ENCODE measurements at places on chromosomes 13 and 19. TPM values are rescaled to one million over a fixed set of nuclear protein-coding genes. Genes with fewer than 3 reads are reported as not detected.

- peak overlapping the region; percentile 14 for H3K27ac ChIP-seq
- H3K36me3 ChIP-seq = no peaks in the 10 kb centered on the region
- H3K4me3 ChIP-seq = no peak overlapping the region
- DNase-seq = peak; percentile 40
Measured at GRCh38 chr13:43389573-43389972, 366.2 kb downstream of the DNAJC15 start.

- DNase-seq = no peak
- H3K27me3 ChIP-seq = peaks cover 11% of the 10 kb centered on the region
- no peak overlapping the region for H3K27ac ChIP-seq
- no peak overlapping the region for H3K4me3 ChIP-seq
- H3K36me3 ChIP-seq = no peaks in the 10 kb centered on the region
Measured at GRCh38 chr19:5873617-5874199, 3.4 kb upstream of the FUT5 start.

DNA sequence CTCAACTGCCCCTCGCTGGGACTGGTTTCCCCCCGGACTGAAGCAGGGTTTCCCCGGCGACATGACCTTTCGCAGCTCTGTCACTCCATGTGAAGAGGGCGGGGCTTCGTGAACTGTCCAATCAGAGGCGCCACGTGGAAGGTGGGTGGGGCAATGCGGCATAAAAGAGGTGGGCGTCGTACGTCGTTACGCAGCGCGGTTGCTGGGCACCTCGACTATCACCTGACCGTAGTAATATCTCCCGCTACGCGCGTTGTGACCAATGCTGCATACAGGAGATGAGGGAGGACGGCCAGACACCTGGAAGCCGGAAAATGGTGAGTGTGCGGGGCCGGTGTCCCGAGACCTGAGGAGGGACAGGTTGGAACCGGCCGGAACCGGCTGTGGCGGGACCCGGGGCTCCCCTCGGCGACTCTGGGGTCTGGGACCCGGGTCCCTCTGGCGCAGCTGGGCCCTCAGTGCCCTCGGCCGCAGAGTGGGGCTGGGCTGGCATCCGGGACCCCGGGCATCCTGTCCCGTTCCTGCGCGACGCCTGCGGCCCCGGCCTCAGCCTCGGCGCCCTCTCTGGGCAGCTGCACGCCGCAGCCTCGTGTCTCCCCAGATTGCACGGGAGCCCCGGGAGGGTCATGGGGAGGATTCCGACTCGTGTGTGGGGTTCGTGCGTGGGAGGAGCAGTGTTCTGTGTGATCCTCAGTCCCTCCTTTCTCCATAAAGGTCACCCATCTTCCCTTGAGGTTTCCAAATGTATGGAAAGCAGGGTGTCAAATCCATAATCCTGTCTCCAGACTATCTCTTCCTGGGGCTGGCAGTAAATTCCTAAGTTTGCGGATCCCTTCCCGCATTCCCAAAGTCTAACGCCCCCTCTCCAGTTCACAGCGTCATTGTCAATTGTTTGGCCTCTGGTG is 32.2 kb downstream of the ZNF136 start:
- H3K4me1 ChIP-seq = no peaks in the 10 kb centered on the region
- H3K4me3 ChIP-seq = peak overlapping the region; percentile 51
- H3K36me3 ChIP-seq = peaks cover 32% of the 10 kb centered on the region
- H3K27me3 ChIP-seq = no peaks in the 10 kb centered on the region
- DNase-seq = peak; percentile 72

GRCh38 chr13:40662866-40663265 is 3.6 kb downstream of the FOXO1 start:
- H3K4me3 ChIP-seq = no peak overlapping the region
- H3K27ac ChIP-seq = no peak overlapping the region
- H3K27me3 ChIP-seq = no peaks in the 10 kb centered on the region
- no peaks in the 10 kb centered on the region for H3K4me1 ChIP-seq
- no peak for DNase-seq

VSIG10L gene
- 2.0 TPM for total RNA-seq

- H3K4me3 ChIP-seq = no peak overlapping the region
- no peak for DNase-seq
- H3K4me1 ChIP-seq = peaks cover 22% of the 10 kb centered on the region
- peak overlapping the region; percentile 75 for H3K27ac ChIP-seq
- no peaks in the 10 kb centered on the region for H3K27me3 ChIP-seq
Measured at GRCh38 chr19:55112777-55113569, 4.5 kb downstream of the PPP1R12C start.

GRCh38 chr13:99496184-99497142 is 4.8 kb upstream of the TM9SF2 start:
- DNase-seq = peak; percentile 85
- no peaks in the 10 kb centered on the region for H3K27me3 ChIP-seq
- H3K36me3 ChIP-seq = no peaks in the 10 kb centered on the region
- H3K27ac ChIP-seq = peak overlapping the region; percentile 85

ZNF135 gene
- 5.1 TPM for total RNA-seq

ZNF266 gene
- total RNA-seq = 18.5 TPM

DNA sequence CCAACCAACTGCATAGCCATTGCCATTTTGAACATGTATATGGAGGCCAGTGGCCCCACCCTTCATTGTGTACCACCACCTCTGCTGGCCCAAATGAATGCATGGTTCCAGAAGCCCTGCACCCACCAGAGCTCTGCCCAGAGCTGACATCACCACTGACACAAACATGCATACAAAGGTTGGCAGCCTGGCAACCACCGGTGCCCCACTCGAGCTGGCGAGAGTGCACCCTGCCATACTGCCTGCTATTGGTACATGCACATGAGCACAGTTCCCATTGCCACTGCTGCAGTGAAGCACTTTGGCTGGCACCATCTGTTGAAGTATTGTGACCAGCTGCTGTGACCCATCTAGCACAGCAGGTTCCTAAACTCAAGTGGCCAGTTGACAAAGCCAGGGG is 1564.9 kb downstream of the OLFM4 start:
- no peaks in the 10 kb centered on the region for H3K27me3 ChIP-seq
- H3K4me1 ChIP-seq = no peaks in the 10 kb centered on the region
- no peak for DNase-seq
- H3K36me3 ChIP-seq = no peaks in the 10 kb centered on the region
- no peak overlapping the region for H3K27ac ChIP-seq
- H3K4me3 ChIP-seq = no peak overlapping the region

ZNF20 gene
- total RNA-seq = 5.5 TPM

- peaks cover 9% of the 10 kb centered on the region for H3K27me3 ChIP-seq
- no peak overlapping the region for H3K27ac ChIP-seq
- H3K4me3 ChIP-seq = no peak overlapping the region
- peak; percentile 18 for DNase-seq
- H3K4me1 ChIP-seq = peaks cover 4% of the 10 kb centered on the region
Measured at GRCh38 chr19:6528544-6529121, 2.2 kb upstream of the TNFSF9 start.

- H3K4me3 ChIP-seq = no peak overlapping the region
- H3K36me3 ChIP-seq = no peaks in the 10 kb centered on the region
- H3K27ac ChIP-seq = no peak overlapping the region
- no peaks in the 10 kb centered on the region for H3K27me3 ChIP-seq
- no peak for DNase-seq
- H3K4me1 ChIP-seq = no peaks in the 10 kb centered on the region
Measured at GRCh38 chr13:73519396-73520116, 460.8 kb downstream of the KLF5 start.

GRCh38 chr13:27978301-27978968 is 9.3 kb upstream of the CDX2 start:
- no peak for DNase-seq
- no peaks in the 10 kb centered on the region for H3K4me1 ChIP-seq
- no peak overlapping the region for H3K27ac ChIP-seq
- H3K4me3 ChIP-seq = no peak overlapping the region

DNA sequence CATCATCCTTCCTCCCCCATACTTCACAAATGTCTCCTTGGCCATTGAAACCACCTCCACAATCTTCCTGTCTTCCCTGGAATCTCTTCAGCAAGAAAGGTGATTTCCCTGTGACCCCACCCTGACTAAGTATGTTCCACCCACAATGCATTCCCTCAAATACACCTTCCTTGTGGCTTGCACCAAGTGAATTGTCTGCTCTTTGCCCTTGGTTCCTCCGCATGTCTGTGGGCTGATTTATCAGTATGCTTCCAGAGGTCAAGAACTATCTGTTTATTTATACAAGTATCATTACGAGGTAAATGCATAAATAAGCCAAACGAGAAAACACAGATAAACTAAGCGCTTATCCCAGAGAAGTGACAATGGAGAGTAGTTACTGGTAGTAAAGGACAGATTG is 45.4 kb upstream of the POMP start:
- DNase-seq = no peak
- no peaks in the 10 kb centered on the region for H3K27me3 ChIP-seq
- H3K4me3 ChIP-seq = no peak overlapping the region

FXYD5 gene
- 233 TPM for total RNA-seq

DNA sequence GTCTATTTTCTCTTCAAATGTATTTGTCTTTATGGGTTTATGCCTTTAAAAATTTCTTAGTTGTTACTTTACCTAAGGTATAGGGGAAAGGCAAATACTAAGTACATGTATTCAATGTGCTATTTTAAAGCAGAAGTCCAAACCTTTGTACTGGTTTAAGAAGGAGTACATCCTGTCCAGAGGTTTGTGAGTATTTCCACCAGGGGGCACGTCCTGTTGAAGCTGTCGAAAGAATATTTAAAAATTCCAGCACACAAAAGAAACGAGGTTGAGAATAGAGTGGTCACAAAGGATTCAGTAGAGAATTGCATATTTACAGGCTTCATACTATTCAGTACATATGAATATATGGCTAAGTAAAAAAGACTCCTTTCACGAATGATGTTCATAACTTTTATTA is 59.8 kb downstream of the URI1 start:
- H3K27ac ChIP-seq = no peak overlapping the region
- H3K27me3 ChIP-seq = no peaks in the 10 kb centered on the region
- peaks cover 16% of the 10 kb centered on the region for H3K36me3 ChIP-seq
- no peak for DNase-seq

All from GM23248 (cell line).